ENCODE measurements at places on chromosomes 7 and 10.

DNA sequence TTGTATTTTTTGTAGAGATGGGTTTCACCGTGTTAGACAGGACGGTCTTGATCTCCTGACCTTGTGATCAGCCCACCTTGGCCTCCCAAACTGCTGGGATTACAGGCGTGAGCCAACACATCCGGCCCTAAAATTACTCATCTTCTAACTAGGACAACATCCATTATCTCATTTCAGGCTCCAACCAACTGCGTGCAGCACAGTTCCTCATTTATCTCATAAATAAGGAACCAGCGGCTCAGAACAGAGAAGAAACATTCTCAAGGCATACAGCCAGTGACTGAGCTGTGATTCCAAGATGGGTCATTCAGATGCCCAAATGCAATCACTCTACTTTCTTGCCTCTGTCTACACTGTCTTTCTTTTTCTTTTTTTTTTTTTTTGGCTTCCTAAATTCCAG, 356.1 kb downstream of the ELMO1 start:
- no peaks in the 10 kb centered on the region for H3K27me3 ChIP-seq
- no peaks in the 10 kb centered on the region for H3K4me1 ChIP-seq

GRCh38 chr7:103094102-103094501, 19.2 kb downstream of the ARMC10 start:
- H3K36me3 ChIP-seq = peaks cover 10% of the 10 kb centered on the region
- H3K4me3 ChIP-seq = no peak overlapping the region
- H3K27ac ChIP-seq = no peak overlapping the region

DNA sequence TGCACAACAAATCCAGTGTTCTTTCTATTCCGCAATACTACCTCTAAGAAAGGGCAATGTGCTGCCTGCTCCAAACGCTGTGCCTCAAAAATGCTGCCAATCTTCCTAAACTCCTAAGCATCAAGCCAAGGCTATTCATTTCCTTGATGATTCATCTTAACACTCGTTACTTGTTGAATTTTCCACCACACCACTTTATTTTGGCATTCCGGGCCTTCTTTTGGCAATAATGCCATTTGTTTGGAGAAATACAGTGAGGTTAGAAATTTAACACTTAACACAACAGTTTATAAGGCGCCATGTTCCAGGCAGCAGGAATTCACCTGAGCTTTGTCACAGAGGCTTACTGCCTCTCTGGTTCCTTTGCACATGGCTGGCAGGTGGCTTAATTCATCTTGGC, 82.6 kb upstream of the ABCB5 start:
- no peaks in the 10 kb centered on the region for H3K4me1 ChIP-seq
- H3K27ac ChIP-seq = no peak overlapping the region
- no peaks in the 10 kb centered on the region for H3K27me3 ChIP-seq
- H3K36me3 ChIP-seq = no peaks in the 10 kb centered on the region
- no peak overlapping the region for H3K4me3 ChIP-seq
- no peak for DNase-seq

- no peaks in the 10 kb centered on the region for H3K36me3 ChIP-seq
- H3K27me3 ChIP-seq = no peaks in the 10 kb centered on the region
- no peak for DNase-seq
- no peaks in the 10 kb centered on the region for H3K4me1 ChIP-seq
Observed at GRCh38 chr7:69912846-69913245, 314.6 kb downstream of the AUTS2 start.

DNA sequence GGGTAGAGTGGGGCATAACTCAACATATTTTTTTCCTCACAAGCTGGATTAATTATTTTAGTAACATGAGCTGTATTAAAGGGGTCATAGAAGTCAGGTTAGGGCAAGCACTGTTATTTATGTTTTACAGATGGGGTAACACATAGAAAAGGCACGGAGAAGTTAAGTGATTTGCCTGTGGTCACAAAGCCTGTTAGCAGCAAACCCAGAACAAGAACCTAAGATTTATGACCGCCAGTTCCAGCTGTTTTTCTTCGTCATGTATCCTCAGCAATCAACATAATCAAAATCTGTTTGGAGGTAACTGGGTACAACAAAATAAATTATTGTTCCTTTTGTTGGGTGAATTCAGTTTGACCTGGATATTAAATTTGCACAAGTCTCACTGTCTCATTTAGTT, 57.2 kb upstream of the BET1 start:
- no peak overlapping the region for H3K27ac ChIP-seq
- H3K36me3 ChIP-seq = no peaks in the 10 kb centered on the region
- H3K4me1 ChIP-seq = no peaks in the 10 kb centered on the region
- no peak overlapping the region for H3K4me3 ChIP-seq
- peaks cover 3% of the 10 kb centered on the region for H3K27me3 ChIP-seq
- no peak for DNase-seq

DNA sequence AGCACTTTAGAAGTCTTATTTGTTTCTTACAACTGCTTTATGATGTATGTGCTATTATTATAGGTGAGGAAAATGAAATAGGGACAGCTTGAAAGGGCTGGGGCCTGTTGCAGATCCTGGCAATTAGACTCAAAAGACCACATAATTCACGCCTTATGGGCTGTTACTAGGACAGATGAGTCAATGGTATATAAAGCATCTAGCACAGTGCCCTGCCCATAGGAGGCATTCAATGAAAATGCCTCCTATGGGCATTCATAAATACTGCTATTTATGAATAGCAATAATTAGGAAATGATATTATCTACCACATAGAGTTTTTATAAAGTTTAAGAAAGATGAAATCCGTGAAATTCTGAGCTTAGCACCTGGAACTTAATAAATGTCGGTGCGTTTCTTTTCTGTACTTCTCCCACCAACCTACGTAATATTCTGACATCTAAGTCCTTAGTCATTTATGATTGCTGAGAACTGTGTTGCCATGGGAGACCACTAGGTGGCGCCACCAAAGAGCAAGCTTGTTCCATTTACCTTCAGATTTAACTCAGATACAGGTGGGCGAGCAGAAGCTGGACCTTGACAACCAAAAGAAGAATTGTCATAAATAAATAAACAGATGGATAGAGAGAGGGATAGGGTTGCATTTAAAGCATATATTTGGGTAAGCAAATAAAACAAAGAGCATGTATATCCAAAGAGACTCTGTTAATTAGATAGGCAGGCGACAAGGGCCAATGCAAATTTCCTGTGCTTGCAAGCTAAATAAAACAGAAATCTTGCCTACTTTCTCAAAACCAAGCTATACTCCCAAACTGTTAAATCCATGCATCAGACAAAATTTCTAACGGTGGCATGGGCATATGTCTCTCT, 699.9 kb downstream of the INHBA start:
- no peaks in the 10 kb centered on the region for H3K27me3 ChIP-seq
- no peak for DNase-seq
- H3K4me1 ChIP-seq = no peaks in the 10 kb centered on the region
- H3K27ac ChIP-seq = no peak overlapping the region

DNA sequence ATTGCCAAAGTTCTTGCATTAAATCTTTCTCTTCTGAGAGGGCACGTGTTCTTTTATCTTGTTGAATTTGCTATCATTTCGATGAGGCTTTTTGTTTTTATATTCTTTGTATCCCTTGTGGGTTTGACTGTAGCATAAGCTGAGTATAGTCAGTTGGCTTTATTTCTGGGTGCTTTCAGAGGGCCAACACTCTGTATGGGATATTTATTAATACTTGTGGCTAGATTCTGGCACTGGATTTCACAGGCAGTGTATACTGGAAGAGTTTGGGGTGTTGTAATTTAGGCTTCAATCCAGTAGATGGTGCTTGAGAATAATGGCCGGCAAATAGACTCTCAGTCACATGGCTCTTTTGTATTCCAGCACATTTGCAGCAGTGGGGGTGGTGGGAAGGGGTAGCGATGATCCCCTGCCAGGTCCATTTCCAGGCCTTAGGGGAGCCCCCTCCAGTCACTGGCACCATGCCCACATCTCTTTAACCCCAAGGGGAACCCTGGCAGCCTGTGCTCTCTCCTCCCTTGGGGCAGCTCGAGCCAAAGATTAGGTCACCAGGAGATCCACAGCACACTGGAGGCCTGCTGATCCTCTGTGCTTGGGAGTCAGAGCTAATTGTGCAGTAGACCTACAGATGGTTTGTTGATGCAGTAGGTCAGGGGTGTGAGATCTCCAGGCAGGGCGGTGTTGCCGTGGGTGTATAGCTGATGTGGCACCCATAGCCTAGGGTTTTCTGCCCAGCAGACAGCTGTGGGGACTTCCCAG, 81.8 kb downstream of the PTPN20 start:
- no peak overlapping the region for H3K27ac ChIP-seq
- H3K27me3 ChIP-seq = no peaks in the 10 kb centered on the region
- no peaks in the 10 kb centered on the region for H3K36me3 ChIP-seq
- no peaks in the 10 kb centered on the region for H3K4me1 ChIP-seq

GRCh38 chr10:132516771-132517725, 20.5 kb upstream of the INPP5A start:
- H3K4me1 ChIP-seq = no peaks in the 10 kb centered on the region
- no peak overlapping the region for H3K27ac ChIP-seq
- H3K36me3 ChIP-seq = no peaks in the 10 kb centered on the region
- DNase-seq = no peak
- H3K4me3 ChIP-seq = no peak overlapping the region
- no peaks in the 10 kb centered on the region for H3K27me3 ChIP-seq

GRCh38 chr10:92751534-92751811, 61.7 kb downstream of the HHEX start:
- H3K27me3 ChIP-seq = no peaks in the 10 kb centered on the region
- no peak for DNase-seq
- H3K4me3 ChIP-seq = no peak overlapping the region
- no peaks in the 10 kb centered on the region for H3K36me3 ChIP-seq
- peaks cover 13% of the 10 kb centered on the region for H3K4me1 ChIP-seq

- H3K4me3 ChIP-seq = no peak overlapping the region
- H3K27ac ChIP-seq = no peak overlapping the region
- H3K27me3 ChIP-seq = no peaks in the 10 kb centered on the region
- DNase-seq = no peak
Observed at GRCh38 chr10:87636313-87636915, 23.3 kb upstream of the PAPSS2 start.

- no peak overlapping the region for H3K27ac ChIP-seq
- no peaks in the 10 kb centered on the region for H3K36me3 ChIP-seq
- DNase-seq = no peak
- H3K4me3 ChIP-seq = no peak overlapping the region
- H3K4me1 ChIP-seq = no peaks in the 10 kb centered on the region
- H3K27me3 ChIP-seq = no peaks in the 10 kb centered on the region
Observed at GRCh38 chr7:115654384-115655214, 376.0 kb downstream of the TFEC start.

DNA sequence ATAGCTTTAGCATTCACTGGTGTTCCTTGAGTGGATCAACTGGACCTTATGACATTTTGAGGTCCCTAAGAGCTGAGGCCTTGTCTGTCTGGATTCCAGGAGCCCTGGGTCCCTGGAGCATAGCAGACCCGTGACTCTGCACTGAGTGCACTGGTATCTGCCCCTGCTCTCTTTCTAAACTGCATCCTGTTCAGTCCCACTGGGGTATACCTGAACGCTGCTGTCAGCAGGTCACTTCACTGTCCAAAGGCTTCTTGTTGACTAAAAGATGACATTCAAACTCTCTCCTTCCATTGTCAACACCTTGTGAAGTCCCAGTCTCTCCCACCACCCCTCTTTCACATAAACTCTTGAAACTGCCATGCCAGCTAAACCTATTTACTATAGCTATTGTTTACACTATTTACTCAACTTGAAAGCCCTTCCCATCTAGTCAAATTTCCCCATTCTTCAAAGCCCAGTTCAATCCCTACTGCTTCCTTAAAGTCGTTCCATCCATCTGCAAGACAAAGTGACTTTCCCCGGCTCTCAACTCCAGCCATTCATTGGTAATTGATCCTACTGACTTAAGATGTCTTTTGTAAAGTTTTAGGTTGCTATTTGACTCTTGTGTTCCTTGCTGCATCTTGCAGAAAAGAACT, 523.3 kb downstream of the KCNMA1 start:
- DNase-seq = no peak
- no peak overlapping the region for H3K27ac ChIP-seq
- no peaks in the 10 kb centered on the region for H3K4me1 ChIP-seq
- peaks cover 5% of the 10 kb centered on the region for H3K27me3 ChIP-seq

- H3K36me3 ChIP-seq = no peaks in the 10 kb centered on the region
- no peak overlapping the region for H3K27ac ChIP-seq
- no peak overlapping the region for H3K4me3 ChIP-seq
- H3K4me1 ChIP-seq = no peaks in the 10 kb centered on the region
- DNase-seq = no peak
- H3K27me3 ChIP-seq = no peaks in the 10 kb centered on the region
Observed at GRCh38 chr7:47149971-47150370, 431.9 kb downstream of the TNS3 start.

DNA sequence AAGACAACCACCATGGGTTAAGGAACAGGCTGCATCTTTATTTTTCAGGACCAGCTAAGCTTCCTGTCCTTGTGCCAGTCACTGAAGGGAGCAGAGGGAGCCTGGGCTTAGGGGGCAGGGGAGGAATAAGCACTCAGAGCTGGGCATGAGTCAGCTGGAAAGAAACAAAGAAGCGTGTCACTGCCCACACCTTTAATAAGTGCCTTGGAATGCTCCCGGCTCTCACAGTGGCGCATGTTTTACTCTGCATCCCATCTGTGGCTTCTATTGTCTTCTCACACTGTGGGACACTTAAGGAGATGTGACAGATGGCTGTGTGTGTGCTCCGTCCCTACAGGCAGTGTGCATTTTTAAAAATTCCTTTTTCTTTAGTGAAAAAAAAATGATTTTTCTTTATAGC, 71.7 kb downstream of the MTURN start:
- no peak overlapping the region for H3K27ac ChIP-seq
- H3K4me1 ChIP-seq = no peaks in the 10 kb centered on the region
- no peaks in the 10 kb centered on the region for H3K27me3 ChIP-seq
- H3K4me3 ChIP-seq = no peak overlapping the region

- H3K36me3 ChIP-seq = no peaks in the 10 kb centered on the region
- no peak for DNase-seq
- H3K4me1 ChIP-seq = no peaks in the 10 kb centered on the region
- no peaks in the 10 kb centered on the region for H3K27me3 ChIP-seq
Observed at GRCh38 chr7:13165854-13166253, 478.4 kb downstream of the ARL4A start.

GRCh38 chr7:135282561-135283254, 49.1 kb downstream of the STRA8 start:
- DNase-seq = no peak
- peaks cover 6% of the 10 kb centered on the region for H3K4me1 ChIP-seq
- peaks cover 2% of the 10 kb centered on the region for H3K27me3 ChIP-seq
- H3K4me3 ChIP-seq = no peak overlapping the region
- H3K36me3 ChIP-seq = no peaks in the 10 kb centered on the region

- no peak overlapping the region for H3K27ac ChIP-seq
- H3K4me1 ChIP-seq = no peaks in the 10 kb centered on the region
- no peaks in the 10 kb centered on the region for H3K36me3 ChIP-seq
- no peaks in the 10 kb centered on the region for H3K27me3 ChIP-seq
- no peak for DNase-seq
- H3K4me3 ChIP-seq = no peak overlapping the region
Observed at GRCh38 chr7:158314394-158314793, 273.2 kb downstream of the PTPRN2 start.

- no peak for DNase-seq
- no peaks in the 10 kb centered on the region for H3K36me3 ChIP-seq
Observed at GRCh38 chr10:15856328-15857015, 3.8 kb downstream of the MINDY3 start.

GRCh38 chr7:149253665-149254064, 8.3 kb upstream of the ZNF783 start:
- H3K4me1 ChIP-seq = no peaks in the 10 kb centered on the region
- no peak overlapping the region for H3K27ac ChIP-seq
